SIG-M5 (cell line): ENCODE measurements at places on chromosomes 3 and 15.

GRCh38 chr15:83380059-83380458 lies 67.1 kb upstream of the SH3GL3 start:
- no peak for DNase-seq

- no peak for DNase-seq
Measured at GRCh38 chr15:76116138-76116885, 56.5 kb downstream of the TMEM266 start.

GRCh38 chr3:61008998-61009380 lies 242.3 kb downstream of the FHIT start:
- DNase-seq, result no peak

- no peak for DNase-seq
Measured at GRCh38 chr3:126423191-126424038, 28.7 kb downstream of the CFAP100 start.

DNA sequence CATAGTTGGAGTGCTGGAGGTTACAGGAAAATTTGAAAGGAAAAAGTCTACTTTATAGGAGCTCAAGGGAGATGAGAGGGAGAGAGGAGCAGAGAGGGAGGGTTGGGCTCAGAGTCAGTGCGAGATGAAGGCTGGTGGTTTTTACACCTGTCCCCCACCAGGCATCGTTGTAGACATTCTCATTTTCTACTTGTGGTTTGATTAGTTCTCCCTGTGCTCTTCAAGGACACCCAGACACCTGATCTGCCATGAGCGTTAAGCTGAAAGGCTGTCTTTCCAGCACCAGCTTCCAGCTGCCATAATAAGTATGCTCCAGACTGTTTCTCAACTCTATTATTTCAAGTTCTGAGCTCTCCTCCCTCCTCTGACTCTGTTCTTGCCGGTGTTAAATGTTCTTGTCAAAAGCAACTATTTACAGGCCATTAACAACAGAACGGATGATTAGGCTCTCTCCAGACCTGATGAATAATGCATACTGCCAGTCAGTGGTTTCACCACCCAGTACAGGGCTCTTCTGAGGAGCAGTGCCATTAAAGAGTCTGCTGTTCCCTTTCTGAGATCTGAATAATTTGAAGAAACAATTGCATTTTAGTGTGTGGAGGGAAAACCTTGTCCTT lies 514.6 kb upstream of the MCTP2 start:
- DNase-seq, result no peak

DNA sequence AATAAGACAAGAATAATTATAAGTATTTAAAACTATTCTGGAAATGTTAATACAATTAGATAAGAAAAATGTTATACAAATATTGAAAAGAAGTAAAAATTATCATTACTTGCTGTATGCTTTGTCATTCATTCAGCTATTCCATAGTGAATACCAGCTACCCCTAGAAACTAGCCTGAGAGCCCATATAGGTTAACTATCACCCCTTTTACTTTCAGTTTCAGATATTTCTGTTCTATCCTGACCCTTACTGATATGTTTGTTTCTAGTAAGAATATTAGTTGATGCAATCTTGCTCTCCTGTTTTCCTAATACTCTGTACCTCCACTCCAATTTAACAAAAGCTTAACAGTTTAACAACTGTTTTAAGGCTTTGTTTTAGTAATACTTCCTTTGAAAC lies 31.6 kb downstream of the FAM227B start:
- no peak for DNase-seq

- no peak for DNase-seq
Measured at GRCh38 chr3:42099020-42099765, 8.0 kb downstream of the TRAK1 start.

DNA sequence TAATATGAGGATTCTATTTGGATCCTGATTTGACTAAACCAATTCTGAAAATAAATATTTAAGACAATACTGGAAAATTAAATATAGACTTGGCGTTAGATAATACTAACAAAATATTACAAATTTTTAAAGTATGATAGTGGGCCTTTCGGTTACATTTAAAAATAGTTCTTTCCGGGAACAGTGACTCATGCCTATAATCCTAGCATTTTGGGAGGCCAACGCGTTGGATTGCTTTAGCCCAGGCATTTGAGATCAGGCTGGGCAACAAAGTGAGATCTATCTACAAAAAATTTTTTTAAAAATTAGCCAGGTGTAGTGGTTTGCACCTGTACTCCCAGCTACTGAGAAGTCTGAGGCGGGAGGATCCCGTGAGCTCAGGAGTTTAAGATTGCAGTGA lies 30.3 kb upstream of the GADL1 start:
- no peak for DNase-seq

DNA sequence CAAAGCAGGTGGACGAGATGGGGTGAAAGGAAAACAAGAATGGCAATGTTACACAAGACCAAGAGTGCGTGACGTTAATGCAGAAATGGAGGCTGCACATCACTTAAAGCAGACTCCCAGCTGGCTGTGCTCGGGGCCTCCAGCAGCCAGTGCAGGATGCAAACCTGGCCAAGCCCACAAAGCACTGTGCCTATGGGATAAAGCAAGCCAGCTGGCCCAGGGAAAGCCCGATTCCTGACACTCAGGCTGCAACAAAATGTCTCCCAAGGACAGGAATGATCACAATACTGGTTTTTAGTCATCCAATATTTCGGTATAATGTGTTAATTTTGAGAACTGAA lies 86.2 kb downstream of the SEC22A start:
- no peak for DNase-seq

DNA sequence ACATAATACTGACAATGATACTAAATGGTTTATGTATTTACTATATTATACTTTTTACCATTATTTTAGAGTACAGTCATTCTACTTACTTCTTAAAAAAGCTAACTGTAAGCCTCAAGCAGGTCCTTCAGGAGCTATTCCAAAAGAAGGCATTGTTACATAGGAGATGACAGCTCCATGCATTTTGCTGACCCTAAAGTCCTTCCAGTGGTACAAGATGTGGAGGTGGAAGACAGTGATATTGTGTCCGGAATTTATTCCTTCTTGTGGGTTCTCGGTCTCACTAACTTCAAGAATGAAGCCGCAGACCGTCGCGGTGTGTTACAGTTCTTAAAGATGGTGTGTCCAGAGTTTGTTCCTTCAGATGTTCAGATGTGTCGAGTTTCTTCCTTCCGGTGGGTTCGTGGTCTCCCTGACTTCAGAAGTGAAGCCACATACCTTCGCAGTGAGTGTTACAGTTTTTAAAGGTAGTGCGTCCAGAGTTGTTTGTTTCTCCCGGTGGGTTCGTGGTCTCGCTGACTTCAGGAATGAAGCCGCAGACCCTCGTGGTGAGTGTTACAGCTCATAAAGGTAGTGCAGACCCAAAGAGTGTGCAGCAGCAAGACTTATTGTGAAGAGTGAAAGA lies 20.9 kb downstream of the AVEN start:
- DNase-seq, result no peak
